ENCODE measurements at places on chromosomes 4 and X. TPM values are rescaled to one million over a fixed set of nuclear protein-coding genes. Genes with fewer than 3 reads are reported as not detected.
A peak's percentile ranks its signal among the peaks of the same experiment; 100 is the strongest.

The CPLX1 gene
- 1.2 TPM for total RNA-seq

The CD99L2 gene
- 18.7 TPM for total RNA-seq

GRCh38 chrX:97363843-97364242, 480.1 kb downstream of the RPA4 start:
- no peak overlapping the region for H3K27ac ChIP-seq
- H3K27me3 ChIP-seq, result no peaks in the 10 kb centered on the region
- H3K4me3 ChIP-seq, result no peak overlapping the region
- no peaks in the 10 kb centered on the region for H3K4me1 ChIP-seq
- no peaks in the 10 kb centered on the region for H3K36me3 ChIP-seq
- no peak for DNase-seq

DNA sequence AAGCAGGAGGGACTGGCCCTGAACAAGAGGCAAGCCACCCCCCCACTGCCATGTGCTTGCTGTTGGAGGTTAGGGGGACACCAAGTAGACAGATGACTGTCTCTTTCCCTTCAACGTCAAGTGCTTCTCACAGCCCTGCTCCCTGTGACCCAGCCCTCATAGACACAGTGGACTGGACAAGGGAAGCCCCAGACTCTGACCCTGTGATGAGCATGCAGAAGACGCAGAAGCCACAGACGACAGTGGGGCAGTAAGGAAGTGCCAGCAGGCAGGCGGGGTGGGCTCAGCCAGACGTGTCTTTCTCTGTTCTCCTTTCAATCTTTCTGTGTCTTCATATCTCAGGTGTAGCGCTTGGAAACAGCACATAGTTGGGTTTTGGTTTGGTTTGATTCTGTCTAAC, 2.4 kb upstream of the L1CAM start:
- H3K36me3 ChIP-seq, result no peaks in the 10 kb centered on the region
- peaks cover 3% of the 10 kb centered on the region for H3K4me1 ChIP-seq
- H3K4me3 ChIP-seq, result no peak overlapping the region
- no peak overlapping the region for H3K27ac ChIP-seq
- DNase-seq, result peak; percentile 15

GRCh38 chr4:833156-833555, 7.2 kb upstream of the CPLX1 start:
- H3K36me3 ChIP-seq, result no peaks in the 10 kb centered on the region
- H3K4me3 ChIP-seq, result no peak overlapping the region
- H3K27ac ChIP-seq, result no peak overlapping the region
- no peaks in the 10 kb centered on the region for H3K4me1 ChIP-seq

DNA sequence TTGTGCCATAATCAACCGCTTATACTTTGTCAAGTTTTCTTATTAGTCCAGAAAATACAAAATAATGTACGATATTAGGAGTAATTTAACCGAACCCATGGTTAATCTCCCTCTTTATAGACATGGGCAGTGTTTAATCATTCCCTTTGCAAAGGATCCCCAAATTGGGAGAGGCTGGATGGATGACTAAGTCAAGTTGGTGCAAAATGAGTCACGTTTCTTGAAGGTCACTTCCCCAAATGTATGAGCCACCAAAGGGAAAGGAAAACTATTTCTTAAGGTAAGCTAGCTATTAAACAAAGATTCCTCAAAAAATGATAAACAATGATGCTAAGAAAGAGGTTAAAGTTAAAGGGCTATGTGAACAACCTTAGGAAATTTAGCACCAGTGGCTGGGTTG, 17.5 kb downstream of the MAML3 start:
- H3K27me3 ChIP-seq, result no peaks in the 10 kb centered on the region
- no peak overlapping the region for H3K4me3 ChIP-seq
- H3K27ac ChIP-seq, result no peak overlapping the region
- DNase-seq, result no peak
- H3K36me3 ChIP-seq, result peaks cover 19% of the 10 kb centered on the region
- no peaks in the 10 kb centered on the region for H3K4me1 ChIP-seq

- H3K27me3 ChIP-seq, result no peaks in the 10 kb centered on the region
- H3K27ac ChIP-seq, result no peak overlapping the region
- no peaks in the 10 kb centered on the region for H3K4me1 ChIP-seq
- no peak overlapping the region for H3K4me3 ChIP-seq
Observed at GRCh38 chrX:149521438-149521837, 16.3 kb upstream of the IDS start.

DNA sequence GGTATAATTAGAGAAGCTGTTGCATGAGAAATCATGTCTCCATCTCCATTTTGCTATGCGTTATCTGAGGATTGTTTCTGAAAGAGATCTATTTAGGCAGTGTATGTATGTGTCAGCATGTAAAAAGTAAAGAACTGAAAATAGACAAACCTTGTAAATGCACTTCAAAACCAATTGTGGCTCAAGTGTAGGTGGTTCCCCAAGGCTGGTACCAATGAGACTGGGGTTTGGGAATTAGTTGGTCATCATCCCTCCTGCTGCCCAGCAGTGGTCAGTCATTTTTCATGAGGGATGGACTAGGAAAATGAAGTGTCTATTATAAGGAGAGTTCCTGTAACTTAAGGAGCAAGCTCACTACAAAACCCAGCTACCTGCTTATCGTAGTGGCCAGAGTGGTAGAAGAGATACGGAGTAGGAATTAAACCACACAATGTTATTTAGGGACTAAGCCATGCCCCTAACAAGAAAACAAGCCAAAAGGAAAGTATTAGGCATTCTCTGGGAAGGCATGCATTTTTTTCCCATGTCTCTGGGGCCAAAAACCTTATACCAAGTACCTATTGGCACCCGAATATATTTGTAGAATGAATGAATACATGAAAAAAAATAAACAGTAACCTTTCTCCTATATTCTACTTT, 259.0 kb downstream of the CHIC1 start:
- no peak for DNase-seq
- H3K36me3 ChIP-seq, result no peaks in the 10 kb centered on the region
- H3K4me1 ChIP-seq, result no peaks in the 10 kb centered on the region
- H3K27ac ChIP-seq, result no peak overlapping the region
- no peak overlapping the region for H3K4me3 ChIP-seq

GRCh38 chr4:100949350-100949935, 397.9 kb downstream of the PPP3CA start:
- H3K4me3 ChIP-seq, result no peak overlapping the region
- H3K4me1 ChIP-seq, result no peaks in the 10 kb centered on the region
- no peak overlapping the region for H3K27ac ChIP-seq
- H3K36me3 ChIP-seq, result no peaks in the 10 kb centered on the region
- DNase-seq, result no peak

Measured in endodermal cell (in vitro differentiated cells).